ENCODE measurements at places on chromosomes 5 and 9. TPM values are rescaled to one million over a fixed set of nuclear protein-coding genes. Genes with fewer than 3 reads are reported as not detected.

GRCh38 chr9:131237291-131237690 lies 39.0 kb downstream of the FAM78A start:
- DNase-seq = no peak

DNA sequence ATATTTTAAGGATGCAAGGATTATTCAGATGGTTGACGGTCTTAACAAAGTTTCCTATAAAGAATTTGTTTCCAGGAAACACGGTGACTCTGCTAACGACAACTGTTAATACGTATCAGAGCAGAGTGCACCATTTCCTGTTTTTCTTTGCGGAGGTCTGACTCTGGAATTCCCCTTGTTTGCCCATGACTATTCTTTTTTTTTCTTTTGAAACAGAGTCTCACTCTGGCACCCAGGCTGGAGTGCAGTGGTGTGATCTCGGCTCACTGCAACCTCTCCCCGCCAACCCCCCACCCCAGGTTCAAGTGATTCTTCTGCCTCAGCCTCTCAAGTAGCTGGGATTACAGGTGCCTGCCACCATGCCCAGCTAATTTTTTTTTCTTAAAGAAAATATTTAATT lies 115.9 kb downstream of the CDC42SE2 start:
- DNase-seq = no peak

DNA sequence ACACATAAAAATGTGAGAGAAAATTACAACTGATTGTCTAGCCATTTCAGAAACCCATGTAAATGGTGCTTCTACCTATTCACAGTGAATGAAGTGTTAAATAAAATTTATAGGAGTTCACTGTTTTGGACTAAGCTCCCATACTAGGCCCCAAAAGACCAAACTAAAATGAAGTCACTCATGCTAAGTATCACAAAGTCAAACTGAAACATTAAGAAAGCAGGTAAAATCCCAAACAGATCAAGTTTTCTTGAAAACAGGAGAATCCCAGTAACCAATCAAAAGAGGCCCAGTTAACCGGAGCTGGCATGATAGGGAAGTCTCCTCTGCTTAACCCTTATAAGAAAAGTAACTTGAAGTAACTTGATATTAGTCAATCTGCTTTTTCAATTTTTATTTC lies 35.2 kb upstream of the MYOT start:
- DNase-seq = no peak

DNA sequence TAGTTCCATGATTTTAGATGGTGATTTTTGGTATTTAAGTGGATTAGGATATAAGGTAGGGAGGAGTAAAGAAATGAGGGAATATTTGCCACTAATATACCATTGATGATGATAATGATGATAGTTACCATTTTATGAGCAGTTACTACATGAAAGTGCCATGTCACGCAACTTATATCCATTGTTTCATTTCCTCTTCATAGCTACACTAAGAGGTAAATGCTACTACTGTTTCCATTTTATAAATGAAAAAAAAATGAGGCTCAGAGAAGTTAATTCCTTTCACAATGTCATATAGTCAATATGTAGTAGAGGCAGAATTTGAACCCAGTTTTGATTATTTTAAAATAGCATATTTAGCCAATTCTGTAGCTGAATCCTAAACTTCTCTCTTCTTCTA lies 112.2 kb upstream of the ADRA1B start:
- no peak for DNase-seq

The PHF24 gene
- 0.22 TPM for total RNA-seq

The DOK3 gene
- total RNA-seq = 4.4 TPM

- no peak for DNase-seq
Measured at GRCh38 chr9:126330536-126330935, 3.9 kb downstream of the MVB12B start.

DNA sequence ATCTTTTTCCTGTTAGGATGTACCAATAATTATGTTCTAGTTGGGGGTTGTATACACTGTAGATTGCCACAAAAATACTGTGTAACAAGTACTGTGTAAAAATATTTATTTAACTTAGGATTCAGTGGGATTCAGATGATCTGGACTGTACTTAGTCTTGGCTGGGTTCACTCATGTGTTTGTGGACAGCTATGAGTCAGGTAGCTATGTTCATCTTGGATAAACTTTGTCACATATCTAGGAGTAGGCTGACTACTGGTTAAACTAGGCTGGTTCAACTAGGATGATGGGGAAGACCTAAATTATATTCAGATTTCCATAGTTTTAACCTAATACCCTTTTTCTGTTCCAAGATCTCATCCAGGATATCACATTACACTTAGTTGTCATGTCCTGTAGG lies 32.1 kb upstream of the TNFSF15 start:
- DNase-seq = no peak

The PCDHA13 gene
- not detected for total RNA-seq

The GDA gene
- total RNA-seq = 3.1 TPM

DNA sequence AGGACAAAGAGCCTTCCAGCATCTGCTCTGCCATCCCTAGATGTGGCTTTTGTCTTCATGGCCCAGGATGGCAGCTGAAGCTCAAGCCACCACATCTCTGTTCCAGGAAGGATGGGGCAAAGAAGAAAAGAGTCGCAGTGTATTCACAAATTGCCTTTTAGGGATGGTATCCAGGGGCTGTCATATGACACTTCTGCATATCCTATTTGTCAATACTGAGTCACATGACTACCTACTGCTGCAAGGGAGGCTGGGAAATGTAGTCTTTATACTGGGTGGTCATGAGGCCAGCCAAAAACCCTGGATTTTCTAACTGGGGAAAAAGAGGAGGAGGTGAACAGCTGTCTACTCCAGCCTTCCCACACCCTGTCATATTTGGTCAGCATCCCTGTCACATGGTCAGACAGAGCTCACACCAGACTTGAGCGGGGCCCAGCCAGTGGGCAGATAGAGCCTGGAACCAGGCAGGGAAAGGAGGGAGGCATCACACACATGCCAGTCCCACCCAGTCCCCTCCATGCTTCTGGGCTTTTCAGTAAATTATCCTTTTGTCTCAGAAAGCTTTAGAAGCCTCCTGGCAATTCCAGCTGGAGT lies 52.0 kb downstream of the OLFM1 start:
- DNase-seq = no peak

GRCh38 chr9:97697837-97698236 lies 697 bp upstream of the XPA start:
- DNase-seq = no peak

- no peak for DNase-seq
Measured at GRCh38 chr9:88697764-88698432, 162.9 kb downstream of the NXNL2 start.

GRCh38 chr5:137995077-137995748 lies 37.7 kb downstream of the FAM13B start:
- DNase-seq = no peak

The TMEM252 gene
- total RNA-seq = not detected

GRCh38 chr9:87108661-87109060 lies 161.4 kb upstream of the GAS1 start:
- DNase-seq = no peak

The ZMYND19 gene
- 10.8 TPM for total RNA-seq

- DNase-seq = peak; percentile 34
Measured at GRCh38 chr5:14109041-14109747, 33.9 kb upstream of the TRIO start.

DNA sequence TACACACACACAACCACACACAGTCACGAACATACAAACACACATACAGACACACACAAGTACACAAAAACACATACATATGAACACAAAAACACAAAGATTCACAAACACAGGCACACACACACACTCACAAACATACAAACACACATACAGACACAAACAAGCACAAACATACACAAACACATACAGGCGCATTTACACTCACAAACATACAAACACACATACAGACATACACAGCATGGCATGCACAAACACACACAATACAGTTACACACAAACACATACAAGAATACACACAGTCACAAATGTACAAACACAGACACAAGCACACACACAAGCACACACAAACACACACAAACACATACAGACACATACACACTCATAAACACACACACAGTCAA lies 247.9 kb downstream of the TENT4A start:
- no peak for DNase-seq

- DNase-seq = no peak
Measured at GRCh38 chr9:518540-518939, 303.9 kb downstream of the DOCK8 start.

DNA sequence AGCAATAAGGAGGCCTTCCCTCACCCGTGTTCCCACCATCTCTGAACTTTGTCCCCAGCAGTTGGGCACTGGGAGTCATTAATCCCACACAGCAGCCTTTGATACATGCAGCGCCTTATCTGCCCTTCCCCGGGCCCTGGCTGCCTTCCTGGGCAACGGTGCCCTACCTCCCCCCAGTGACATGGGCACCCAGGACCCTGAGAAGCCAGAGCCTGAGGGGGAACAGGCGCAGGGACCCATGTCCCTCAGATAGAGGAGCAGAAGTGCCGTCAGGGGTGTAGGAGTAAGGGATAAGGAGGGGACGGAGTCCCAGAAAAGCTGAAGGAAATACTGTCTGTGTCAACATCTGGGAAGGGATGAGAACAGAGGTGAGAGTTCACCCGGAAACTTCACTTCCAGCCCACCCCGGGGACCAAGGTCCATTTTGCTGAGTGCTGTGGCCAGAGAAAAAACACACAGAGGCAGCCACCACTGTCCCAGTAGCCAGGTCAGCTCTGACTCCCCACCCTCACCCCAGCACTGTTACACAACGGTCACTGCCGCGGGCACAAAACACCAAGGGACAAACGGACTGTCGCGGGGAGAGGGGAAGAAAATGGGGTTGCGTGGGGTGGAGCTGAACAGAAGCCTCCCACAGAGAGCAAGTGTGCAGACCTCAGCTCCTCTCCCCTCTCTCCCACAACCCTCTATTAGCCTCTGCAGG lies 3.8 kb downstream of the PCDH1 start:
- DNase-seq = no peak

DNA sequence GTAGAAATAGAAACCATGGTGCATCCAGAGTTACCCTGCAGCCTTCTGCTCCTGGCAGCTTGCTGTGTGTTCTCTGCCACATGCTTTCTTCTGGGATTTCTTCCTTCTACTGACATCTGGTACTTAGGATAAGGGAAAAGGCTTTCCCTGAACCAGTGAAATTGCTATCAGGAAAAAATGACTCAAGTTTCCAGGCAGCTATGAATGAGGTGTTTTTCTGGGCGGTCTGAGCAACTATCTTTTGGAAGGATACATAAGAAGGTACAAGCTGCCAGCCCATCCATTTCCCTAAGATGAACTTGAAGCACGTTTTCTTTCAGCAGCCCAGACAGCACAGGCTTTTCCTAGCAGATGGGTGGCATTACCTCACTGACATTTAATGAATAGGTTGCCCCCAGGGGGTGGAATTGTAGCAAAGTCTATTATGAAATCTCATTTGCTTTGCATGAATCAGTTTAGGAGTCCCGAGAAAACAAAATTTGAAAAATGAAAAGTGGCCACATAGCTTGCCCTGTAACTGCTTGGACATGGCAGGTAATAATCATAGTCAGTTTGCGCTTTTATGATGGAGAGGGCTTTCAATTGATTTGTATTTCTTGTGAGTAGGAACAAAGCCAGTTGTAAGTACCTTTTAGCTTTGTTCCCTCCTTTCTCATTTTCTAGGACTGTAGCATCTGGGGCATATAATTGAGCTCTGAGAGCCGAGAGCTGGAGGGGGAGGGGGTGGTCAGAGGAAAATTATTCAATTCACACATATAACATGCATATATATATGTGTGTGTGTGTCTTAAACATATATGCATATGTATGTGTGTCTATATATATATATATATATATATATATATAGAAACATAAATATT lies 108.5 kb downstream of the C9orf152 start:
- DNase-seq = no peak

The GABRA1 gene
- total RNA-seq = not detected

- no peak for DNase-seq
Measured at GRCh38 chr5:148909766-148910165, 83.4 kb downstream of the ADRB2 start.

- no peak for DNase-seq
Measured at GRCh38 chr9:75671354-75671753, 219.1 kb upstream of the PCSK5 start.

- DNase-seq = no peak
Measured at GRCh38 chr9:117278020-117278419, 136.8 kb downstream of the ASTN2 start.

- DNase-seq = no peak
Measured at GRCh38 chr5:22590677-22591268, 262.4 kb downstream of the CDH12 start.

- DNase-seq = no peak
Measured at GRCh38 chr5:142439207-142439860, 114.5 kb upstream of the SPRY4 start.

- no peak for DNase-seq
Measured at GRCh38 chr9:100619194-100619593, 41.3 kb downstream of the CAVIN4 start.

The CCIN gene
- not detected for total RNA-seq

The CRB2 gene
- total RNA-seq = 0.08 TPM

GRCh38 chr9:131477367-131477766 lies 25.4 kb upstream of the POMT1 start:
- no peak for DNase-seq

The TRUB2 gene
- total RNA-seq = 37.4 TPM

- DNase-seq = no peak
Measured at GRCh38 chr9:99385215-99385614, 163.1 kb downstream of the SEC61B start.

GRCh38 chr5:142925795-142926194 lies 155.6 kb downstream of the ARHGAP26 start:
- DNase-seq = no peak

DNA sequence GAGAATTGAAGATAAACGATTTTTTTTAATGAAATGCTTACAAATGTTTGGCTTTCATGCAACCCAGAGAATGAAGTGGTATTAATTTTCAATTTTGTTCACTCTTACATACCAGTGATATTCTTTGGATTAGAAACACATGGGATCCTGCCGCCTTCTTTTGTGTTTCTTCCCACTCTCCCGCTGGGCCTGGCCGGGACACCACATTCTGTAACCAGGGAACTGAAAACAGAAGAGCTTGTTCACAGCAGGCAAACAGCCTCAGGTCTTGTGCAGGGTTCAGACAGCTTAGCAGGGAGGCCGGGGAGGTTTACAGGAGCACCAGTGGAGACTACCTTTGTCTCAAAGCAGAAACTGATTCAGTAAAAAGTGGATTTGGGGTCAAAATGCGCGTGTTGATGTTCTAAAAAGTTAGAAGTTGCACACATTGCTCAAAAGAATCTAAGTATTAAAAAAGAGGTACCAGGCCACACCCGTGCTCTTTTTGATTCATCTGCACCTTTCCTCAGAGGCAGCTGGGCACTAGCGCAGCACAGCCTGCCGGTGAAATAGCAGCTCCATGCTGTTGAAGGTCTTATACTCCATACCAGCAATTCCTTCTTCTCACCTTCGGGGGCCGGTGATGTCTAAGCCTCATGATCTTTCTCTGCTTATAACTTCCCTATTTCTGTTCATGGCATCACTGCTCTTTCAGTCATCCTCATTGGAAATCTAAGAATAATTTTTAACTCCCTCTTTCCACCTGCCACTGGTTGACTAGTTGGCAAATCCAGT lies 67.1 kb downstream of the GRAMD2B start:
- DNase-seq = no peak

- no peak for DNase-seq
Measured at GRCh38 chr9:88741335-88741734, 206.4 kb downstream of the NXNL2 start.

The EGFLAM gene
- total RNA-seq = 8.8 TPM
